ENCODE measurements at places on chromosomes 1 and 21.

DNA sequence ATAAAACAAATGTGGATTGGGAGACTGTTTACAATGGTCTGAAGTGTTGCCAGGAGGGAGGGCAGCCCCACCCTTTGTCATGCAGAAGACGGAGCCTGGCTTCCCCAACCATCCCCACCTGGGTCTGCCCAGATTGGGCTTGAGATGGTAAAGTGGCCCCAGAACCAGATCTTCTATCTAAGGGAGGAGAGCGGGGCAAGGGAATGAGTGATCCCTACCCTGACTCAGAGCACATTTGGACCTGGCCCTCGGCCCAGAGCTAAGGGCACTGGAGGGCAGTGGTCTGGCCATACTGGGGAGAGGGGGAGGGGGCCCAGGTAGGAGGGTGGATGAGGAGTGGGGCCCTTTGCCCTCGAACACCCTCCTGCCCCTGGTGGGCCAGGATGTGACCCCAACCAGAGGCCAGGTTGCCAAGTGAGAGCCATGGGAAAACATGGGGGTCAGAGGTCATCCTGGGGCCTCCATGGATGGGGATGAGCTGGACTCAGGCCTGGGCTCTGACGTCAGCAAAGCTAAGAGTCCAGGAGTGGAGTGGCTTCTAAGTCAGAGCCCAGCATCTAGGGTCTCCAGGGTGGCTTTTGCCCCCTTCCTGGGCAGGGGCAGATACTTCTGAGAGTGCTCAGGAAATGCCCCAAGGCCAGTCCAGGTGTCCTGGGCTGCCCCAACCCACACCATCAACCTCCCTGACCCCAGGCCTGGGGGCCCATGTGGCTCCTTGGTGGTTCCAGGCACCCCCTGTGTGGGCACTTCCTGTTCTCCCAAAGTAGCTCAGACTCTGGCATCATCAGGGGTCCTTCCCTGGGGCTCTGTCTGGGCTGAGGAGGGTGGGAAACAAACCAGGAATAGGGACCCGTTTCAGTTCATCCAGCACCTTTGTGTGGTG lies 1.6 kb upstream of the LEFTY1 start:
- no peak for DNase-seq

DNA sequence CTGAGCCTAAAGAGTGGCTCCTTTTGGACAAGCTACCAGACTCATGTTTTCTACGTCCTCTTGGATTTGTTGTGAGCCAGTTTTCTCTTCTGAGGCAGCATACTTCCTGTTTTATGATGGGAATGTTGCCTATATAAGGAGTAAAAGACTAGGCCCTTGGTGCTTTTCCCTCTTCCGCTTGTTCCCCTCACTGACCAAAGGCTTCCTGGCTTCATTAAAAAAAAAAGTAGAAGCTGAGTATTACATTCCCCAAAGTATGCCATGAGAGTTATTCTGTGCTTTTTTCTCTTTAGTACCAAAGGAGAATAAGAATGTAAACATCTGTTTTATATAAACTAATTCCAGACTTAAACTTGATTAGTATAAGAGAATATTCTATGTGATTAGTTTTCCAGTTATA lies 6.5 kb upstream of the HMCN1 start:
- DNase-seq, result no peak

GRCh38 chr1:12229386-12229834 lies 420 bp upstream of the VPS13D start:
- DNase-seq, result no peak

- DNase-seq, result peak; percentile 21
These were observed 25.4 kb downstream of the ECE1 start for GRCh38 chr1:21264898-21265297.

GRCh38 chr1:107530543-107530942 lies 389.7 kb downstream of the NTNG1 start:
- no peak for DNase-seq

DNA sequence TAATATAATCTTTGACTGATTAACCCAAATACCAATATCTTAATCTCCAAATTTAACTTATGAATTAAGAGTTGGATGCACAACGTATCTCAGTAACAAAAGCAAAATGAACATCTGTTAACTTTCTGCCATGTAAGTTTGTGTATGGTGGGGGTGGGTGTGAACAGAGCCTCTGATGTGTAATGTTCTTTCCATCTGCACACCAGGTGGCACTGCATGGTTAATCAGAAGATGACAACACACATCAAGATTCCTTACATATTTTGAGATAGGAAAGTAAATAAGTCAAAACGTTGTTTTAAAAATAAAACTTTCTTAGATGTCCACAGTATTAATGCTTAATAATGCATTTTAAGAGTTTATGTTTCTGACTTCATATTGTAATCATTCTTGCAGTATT lies 251.9 kb downstream of the DPYD start:
- DNase-seq, result peak; percentile 51

DNA sequence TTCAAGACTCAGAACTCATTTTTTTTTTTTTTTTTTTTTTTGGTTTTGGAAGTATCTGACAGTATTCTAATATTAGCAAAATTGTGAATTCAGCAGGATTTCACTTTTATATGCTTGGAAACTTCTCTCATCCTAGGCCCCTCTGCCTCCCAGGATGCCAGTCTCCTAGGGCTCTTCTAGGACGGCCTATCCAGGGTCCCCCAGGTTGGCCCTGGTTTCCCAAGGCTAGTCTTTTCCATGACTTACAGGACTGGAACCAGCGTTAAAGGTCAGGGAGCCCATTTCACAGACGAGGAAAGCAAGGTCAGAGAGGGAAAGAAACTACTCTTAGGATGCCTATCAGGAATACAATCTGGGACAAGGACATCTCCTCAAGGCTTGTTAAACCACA lies 412.5 kb downstream of the PTPRU start:
- DNase-seq, result no peak

DNA sequence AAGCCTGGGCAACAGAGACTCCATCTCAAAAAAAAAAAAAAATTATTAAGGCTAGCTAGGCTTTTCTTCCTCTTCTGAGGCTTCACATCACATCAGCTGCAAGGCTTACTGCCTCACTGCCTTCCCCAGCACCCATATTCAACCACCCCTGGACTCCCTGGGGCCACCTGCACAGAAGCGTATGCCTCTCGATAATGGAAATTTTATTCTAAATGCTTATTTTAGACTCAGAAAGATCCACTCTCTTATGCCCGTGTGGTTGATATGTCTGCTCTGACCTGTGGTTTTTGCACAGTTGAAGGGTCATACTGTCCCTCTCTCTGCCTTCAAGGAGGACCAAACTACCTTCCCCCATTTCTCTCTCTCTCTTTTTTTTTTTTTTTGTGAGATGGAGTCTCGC lies 1.5 kb upstream of the FCRLA start:
- DNase-seq, result no peak

DNA sequence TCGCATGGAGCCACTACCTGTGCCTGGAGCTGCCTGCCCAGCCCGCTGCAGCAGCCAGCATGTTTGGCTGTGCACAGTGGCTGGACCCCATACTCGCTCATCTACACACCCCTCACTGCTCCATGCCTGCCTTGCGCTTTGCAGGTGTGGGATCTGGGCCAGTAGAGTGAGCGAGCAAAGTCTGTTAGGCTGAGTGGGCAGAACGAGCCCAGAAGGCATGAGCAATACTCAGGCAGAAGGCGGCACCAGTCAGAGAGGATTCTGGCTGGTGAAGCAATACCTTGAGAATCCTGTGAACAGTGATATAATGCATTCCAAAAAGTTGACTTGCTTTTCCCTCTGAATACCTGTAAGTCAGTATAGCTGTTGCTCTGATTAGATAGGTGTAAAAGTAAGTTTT lies 816.4 kb downstream of the KCNT2 start:
- no peak for DNase-seq

- DNase-seq, result no peak
These were observed 57.2 kb upstream of the ANGPTL1 start for GRCh38 chr1:178928041-178928440.
